Ascending aorta (tissue), 2 donors: ENCODE measurements at places on chromosomes 7 and 10.

- H3K36me3 ChIP-seq, result no peaks in the 10 kb centered on the region
- peak overlapping the region; percentile 35 for H3K27ac ChIP-seq
- H3K4me3 ChIP-seq, result no peak overlapping the region
- DNase-seq, result no peak
- H3K4me1 ChIP-seq, result peaks cover 7% of the 10 kb centered on the region
Measured at GRCh38 chr10:89475125-89475524, 60.3 kb downstream of the SLC16A12 start.

- H3K27me3 ChIP-seq, result no peaks in the 10 kb centered on the region
- H3K4me3 ChIP-seq, result no peak overlapping the region
- no peaks in the 10 kb centered on the region for H3K4me1 ChIP-seq
- H3K36me3 ChIP-seq, result no peaks in the 10 kb centered on the region
- H3K27ac ChIP-seq, result no peak overlapping the region
Measured at GRCh38 chr7:45646996-45647825, 73.0 kb downstream of the ADCY1 start.

- H3K27me3 ChIP-seq, result no peaks in the 10 kb centered on the region
- no peak overlapping the region for H3K4me3 ChIP-seq
- no peaks in the 10 kb centered on the region for H3K4me1 ChIP-seq
- H3K27ac ChIP-seq, result no peak overlapping the region
- DNase-seq, result no peak
Measured at GRCh38 chr7:71843676-71844075, 568.5 kb downstream of the CALN1 start.

DNA sequence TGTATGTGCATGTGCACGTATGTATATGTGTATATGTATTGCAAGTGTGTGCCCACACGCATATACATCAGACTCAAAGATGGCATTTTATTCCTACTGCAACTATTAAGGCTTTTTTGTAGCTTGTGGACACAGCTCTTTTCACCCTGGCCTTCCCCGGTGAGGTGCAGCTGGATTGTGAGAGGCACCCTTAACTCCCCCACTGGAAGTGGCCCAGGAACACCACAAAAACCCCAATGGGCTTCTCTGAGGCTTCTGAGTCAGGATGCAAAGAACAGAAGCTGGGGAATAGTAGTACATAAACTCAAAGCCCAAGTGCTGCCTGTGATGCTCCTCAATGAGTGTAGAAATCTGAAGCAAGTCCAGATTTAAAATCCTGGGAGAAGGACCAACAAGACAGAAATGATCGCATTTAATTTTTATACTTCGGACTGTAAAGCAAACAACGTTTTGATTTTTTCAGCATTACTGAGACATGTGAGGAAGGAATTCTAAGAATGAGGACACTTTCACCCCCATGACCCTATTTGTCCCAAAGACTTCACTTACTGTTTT is 369.2 kb upstream of the MGMT start:
- H3K27me3 ChIP-seq, result no peaks in the 10 kb centered on the region
- no peak for DNase-seq
- H3K4me3 ChIP-seq, result no peak overlapping the region
- H3K36me3 ChIP-seq, result no peaks in the 10 kb centered on the region
- H3K27ac ChIP-seq, result no peak overlapping the region

GRCh38 chr10:6756716-6757115 is 176.6 kb upstream of the PRKCQ start:
- H3K27ac ChIP-seq, result no peak overlapping the region
- H3K4me1 ChIP-seq, result no peaks in the 10 kb centered on the region
- no peak overlapping the region for H3K4me3 ChIP-seq
- no peaks in the 10 kb centered on the region for H3K36me3 ChIP-seq
- no peak for DNase-seq

- no peaks in the 10 kb centered on the region for H3K36me3 ChIP-seq
- H3K4me1 ChIP-seq, result no peaks in the 10 kb centered on the region
- H3K4me3 ChIP-seq, result no peak overlapping the region
- H3K27ac ChIP-seq, result no peak overlapping the region
Measured at GRCh38 chr10:118106426-118106825, 59.7 kb upstream of the RAB11FIP2 start.

DNA sequence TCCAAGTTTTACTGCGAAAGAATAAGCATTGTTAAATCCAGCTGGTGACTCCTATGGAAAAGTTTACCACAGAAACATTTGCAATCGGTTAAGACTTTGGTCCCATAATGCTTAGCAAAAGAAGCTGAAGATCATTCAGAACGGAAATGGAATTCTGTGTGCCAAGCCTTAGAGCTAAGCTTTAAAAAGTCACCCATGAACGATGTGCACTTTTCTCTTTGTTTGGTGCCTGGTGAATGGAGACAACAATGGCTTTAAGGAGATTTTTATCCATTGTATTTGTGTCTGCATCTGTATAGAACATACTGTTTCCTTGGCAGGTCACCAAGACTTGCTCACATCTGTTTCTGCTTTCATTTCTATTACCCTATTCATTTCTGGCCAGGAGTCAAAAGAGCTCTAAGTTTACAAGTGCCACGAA is 26.3 kb upstream of the COL1A2 start:
- H3K27ac ChIP-seq, result peak overlapping the region; percentile 82
- no peaks in the 10 kb centered on the region for H3K27me3 ChIP-seq
- H3K4me1 ChIP-seq, result peaks cover 8% of the 10 kb centered on the region
- no peaks in the 10 kb centered on the region for H3K36me3 ChIP-seq
- peak overlapping the region; percentile 51 for H3K4me3 ChIP-seq
- no peak for DNase-seq
